Cardiac septum (tissue), 1 donor: ENCODE measurements at places on chromosomes 3 and 15. TPM values are rescaled to one million over a fixed set of nuclear protein-coding genes. Genes with fewer than 3 reads are reported as not detected.

- DNase-seq, result no peak
Observed at GRCh38 chr3:172129498-172129849, 90.1 kb downstream of the FNDC3B start.

DNA sequence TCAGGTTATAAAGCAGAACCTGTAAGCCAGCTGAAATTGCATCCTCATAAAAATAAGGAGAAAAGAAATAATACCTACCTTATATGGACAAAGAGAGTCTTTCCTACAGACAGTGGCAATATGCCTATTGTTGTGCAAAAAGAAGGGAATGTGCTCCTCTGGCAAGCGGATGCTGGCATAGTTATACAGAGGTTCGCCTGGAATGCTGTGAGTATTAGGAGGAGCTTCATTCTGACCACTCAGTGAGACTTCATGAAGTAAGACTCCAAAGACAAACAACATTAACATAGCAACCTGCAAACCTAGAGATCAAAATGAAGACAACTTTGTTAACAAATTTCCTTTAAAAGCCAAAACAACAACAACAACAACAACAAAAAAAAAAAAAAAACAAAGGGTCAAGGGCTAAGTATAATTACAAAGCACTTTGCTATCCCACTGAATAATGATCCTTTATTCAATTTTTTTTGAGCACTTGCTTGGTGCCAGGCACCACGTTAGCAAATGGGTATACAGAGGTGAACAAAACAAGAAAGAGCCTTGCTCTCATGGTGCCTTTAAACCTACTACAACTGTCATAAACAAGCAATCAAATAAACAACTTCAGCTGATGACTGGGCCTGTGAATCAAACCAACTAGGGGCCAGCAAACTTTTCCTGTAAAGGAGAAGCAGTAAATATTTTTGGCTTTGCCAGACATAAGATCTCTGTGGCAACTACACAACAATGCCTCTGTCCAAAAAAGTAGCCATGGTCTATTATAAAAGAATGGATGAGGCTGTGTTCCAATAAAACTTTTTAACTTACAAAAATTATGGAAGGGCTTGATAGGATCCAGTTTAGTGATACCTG lies 3.7 kb downstream of the EOGT start:
- DNase-seq, result no peak

- DNase-seq, result no peak
Observed at GRCh38 chr15:101135532-101136166, 116.2 kb downstream of the CHSY1 start.

DNA sequence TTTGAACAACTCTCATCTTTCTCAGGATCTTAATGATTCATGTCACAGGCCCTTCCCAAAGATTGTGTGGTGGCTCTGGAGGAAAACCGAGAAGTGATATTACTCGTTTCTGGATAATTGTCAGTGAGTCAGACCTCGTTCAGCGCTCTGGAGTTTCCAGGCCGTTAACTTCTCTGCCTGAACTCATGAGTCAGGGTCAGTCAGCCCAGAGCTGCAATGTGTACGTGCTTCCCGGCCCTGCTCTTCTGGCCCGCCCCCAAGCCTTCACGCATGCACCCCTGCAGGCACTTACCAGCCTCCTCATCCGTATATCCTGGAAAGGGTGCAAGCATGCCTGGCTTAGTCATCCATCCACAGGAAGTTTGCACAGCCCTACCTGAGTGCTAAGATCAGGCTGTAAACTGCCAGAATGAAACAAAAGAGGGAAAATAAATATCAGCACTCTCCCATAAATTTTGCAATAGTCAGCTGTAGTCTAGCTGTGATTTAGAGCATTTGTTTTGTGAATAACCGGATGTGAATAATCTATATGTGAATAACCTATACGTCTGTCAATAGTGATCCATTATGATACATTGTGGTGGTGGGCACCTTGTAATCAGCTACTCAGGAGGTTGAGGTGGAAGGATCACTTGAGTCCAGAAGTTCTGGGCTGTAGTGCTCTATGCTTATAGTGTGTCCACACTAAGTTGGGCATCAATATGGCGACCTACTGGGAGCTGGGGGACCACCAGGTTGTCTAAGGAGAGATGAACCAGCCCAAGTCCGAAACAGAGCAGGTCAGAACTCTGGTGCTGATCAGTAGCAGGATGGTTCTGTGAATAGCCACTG lies 35.3 kb upstream of the SEMA4B start:
- DNase-seq, result no peak

DNA sequence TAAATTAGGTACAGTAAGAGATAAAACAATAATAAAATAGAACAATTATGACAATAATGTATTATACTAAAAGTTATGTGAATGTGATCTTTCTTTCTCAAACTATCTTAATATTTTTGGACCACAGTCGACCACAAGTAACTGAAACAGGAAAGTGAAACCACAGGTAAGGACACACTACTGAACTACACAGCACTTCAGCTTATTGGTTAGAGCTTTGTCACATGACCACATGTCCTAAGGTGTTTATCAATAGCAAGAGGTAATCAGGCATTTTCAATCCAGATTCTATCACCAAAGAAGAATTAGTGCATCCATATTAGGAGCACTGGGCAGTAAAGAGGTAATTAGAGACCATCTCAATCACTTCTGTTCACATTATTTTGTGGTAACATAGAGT lies 392.8 kb downstream of the RSL24D1 start:
- DNase-seq, result no peak

DNA sequence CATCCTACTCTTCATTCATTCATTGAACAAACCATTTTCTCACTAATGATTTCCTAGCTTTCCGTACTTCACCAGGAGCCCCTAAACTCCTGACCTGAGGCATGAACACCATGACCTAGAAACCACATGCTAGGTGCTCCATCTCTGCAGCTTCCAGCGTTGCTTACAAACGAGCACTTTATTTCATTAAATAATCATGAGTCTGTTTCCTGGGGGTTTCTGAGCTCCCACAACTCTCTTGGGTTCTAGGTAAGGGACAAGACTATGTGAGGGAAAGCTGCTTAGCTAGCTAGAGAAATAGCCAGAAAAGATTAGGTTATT lies 1.3 kb downstream of the MAP2K1 start:
- DNase-seq, result no peak

DNA sequence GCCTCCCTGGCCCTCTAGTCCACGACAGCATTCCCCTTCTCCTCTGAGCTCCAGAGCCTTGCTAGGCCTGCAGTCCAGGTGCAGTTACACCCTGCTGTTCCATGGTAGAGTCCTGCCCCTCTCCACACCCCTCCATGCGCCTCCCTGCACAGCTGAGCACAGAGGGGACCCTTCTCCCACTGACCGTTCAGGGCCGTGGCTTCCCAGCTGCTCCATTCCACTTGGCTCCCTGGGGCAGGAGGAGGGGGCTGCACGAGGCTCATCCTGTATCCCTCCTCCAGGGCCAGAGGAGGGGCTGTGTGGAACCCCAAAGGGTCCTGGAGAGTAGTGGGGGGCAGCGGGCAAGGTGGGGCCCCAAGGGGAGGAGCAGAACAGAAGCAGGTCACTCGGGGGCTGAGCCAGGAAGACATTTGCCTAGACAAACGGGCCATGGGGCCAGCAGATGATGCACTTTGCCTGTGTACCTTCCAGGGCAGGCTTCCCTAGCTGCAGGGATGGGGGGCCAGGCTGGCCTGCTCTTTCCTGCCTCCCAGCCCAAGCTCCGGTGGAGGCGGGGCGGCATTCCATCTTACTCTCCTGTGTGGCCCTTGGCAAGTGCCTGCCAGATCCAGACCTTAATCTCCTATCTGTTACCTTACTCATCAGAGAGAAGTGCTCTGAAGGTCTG lies 20.7 kb upstream of the GOLGA6C start:
- peak; percentile 70 for DNase-seq

DNA sequence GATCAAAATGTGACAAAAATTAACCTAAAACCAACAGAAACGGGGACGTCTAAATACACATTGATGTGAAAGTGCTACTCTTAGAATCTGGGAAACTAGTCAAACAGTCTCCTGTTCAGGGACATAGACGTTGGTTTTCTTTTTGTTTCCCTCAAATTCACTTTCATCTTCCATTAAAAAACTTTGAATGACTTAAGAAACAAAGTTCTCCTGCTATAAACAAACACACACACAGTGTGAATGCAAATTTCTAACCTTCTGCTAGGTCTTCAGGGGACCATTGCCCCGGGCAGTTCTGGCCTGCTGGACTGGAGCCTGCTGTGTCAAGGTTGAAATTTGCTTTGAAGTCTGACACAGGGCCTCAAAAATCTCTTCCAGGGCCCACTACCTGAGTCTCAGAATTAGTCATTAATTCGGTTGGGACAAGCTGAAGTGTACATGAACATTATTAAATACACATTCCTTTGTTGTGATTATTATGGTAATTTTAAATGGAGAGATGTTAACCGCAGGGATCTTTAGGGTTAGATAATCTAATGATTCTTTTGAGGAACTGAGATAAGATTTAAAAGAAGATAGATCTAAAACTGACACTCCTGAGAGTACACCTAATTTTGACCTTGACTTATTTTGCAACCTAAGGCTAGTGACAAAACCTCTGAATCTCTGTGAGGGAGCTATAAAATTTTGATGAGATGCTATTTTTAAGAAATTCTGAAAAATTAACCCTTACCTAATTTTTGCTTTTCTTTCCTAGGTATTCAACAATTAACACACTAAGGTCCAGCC lies 1260.4 kb downstream of the ROBO1 start:
- no peak for DNase-seq

GRCh38 chr3:85591451-85591850 lies 632.7 kb downstream of the CADM2 start:
- no peak for DNase-seq

- peak; percentile 76 for DNase-seq
Observed at GRCh38 chr3:15284121-15284889, 48.1 kb downstream of the SH3BP5 start.

The IGSF11 gene
- total RNA-seq, result 1.8 TPM
